ENCODE measurements at places on chromosomes 16 and 17.

DNA sequence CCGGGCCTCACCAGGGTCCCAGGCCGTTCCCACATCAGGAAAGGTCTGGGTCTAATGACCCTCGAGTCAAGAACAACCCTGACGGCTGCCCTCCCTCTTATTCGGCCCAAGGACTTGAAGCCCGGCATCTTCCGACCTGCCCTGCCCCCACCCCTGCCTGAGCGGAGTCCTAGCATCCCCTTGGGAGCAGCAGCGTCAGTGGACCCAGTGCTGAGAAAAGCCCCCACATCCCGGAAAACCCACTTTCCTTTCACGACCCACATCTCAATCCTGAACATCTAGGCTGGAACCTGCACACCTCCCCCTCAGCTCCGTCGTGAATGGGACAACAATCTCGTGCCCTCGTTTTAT lies 769 bp downstream of the TMEM88 start:
- DNase-seq = peak; percentile 53

DNA sequence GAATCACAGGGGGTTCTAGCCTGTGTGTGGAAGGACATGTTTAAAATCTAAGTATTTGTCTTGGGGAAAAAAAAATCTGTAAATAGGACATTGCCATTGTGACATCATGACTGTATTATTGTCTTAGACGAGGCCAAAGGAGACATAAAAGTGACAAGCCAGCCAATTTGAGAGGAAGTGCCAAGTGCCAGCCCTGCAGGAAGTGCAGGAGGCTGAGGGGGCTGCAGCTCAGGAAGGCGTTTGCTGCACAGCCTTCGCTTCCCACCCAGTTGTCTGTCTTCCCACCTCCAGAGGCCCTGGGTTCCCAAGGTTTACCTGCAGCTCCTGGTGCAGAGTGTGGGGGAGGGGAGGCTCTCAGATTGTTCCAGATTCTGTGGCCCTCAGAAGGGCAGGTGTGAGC lies 1.3 kb downstream of the ADCY7 start:
- DNase-seq = peak; percentile 51

DNA sequence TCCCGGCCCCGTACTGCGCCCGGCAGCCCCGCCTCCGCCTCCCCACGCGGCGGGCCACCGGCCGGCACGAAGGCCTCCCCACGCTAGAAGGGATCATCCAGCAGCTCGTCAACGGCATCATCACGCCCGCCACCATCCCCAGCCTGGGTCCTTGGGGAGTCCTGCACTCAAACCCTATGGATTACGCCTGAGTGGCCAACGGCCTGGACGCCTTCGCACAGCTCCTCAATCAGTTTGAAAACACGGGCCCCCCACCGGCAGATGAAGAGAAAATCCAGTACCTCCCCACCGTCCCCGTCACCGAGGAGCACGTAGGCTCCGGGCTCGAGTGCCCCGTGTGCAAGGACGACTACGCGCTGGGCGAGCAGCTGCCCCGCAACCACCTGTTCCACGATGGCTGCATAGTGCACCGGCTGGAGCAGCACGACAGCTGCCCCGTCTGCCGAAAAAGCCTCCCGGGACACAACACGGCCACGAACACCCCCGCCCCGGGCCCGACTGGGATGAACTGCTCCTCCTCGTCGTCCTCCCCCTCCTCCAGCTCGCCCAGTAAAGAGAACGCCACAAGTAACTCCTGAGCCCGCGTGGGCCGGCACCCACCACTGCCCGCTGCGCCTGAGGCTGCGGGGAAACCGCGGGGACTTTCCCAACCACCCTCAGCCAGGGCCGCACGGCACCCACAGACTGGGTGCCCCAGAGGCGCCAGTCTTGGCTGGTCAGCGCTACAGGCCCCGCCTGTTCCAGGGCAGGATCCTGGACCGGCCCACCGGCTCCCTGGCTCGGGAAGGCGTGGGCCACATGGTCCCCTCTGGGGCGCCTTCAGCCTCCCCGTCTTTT lies 39.0 kb upstream of the AKAP1 start:
- DNase-seq = peak; percentile 56

- no peak for DNase-seq
These were observed 40.5 kb downstream of the ABCC12 start for GRCh38 chr16:48115299-48115698.

DNA sequence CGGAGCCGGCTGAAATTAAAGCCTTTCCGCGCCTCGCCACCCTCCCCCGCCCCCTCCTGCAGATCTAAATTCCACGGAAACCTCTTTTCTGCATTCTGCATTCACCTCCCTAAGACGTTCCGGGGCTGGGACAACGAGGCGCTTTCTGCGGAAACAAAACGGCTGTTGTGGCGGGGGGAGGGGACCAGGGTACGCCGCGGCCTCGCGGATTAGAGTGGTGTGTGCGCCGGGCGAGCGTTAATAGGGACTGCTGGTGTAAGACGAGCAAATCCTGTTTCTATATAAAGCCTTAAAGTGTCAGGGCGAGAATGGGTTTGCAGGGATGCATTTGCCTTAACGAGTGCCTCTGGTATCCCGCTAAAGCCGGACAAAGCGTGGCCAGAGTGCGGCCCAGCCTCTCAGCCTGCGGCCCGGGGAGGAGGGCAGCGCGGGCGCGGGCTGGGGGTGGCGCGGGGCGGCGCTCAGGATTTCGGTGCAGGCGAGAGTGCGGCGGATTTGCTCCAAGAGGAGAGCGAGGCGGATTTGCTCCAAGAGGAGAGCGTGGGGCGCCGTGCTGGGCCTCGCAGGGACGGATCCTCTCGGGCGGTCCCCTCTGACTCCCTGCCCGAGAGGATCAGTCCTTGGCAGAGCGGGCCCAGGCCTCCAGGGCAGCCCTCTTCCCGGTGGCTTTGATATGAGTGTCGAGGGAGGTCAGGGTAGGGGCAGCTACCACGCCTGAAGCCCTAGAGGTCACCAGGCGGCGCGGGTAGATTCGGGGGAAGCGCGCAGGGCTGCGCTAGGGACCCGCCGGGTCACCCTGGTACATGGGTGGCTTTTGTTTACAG lies 5.1 kb downstream of the BAHCC1 start:
- peak; percentile 88 for DNase-seq

DNA sequence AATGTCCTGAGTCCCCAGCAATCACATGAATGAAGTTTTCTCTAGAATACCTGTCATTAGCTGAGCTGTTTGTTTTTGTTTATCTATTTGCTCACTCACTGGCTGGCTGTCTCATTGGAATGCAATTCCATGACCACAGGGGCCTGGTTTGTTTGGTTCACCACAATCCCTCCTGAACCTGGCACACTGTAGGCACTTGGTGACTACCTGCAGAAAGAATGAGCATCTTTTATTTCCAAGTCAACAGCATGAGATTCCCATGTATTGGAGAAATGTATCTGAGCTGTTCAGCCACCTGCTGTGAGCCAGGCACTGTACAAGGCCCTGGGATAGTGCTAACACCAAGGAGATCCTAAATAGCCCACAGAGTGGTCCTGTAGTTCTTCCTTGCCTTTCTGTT lies 345.1 kb downstream of the XYLT1 start:
- no peak for DNase-seq

- DNase-seq = no peak
These were observed 639.1 kb downstream of the MAF start for GRCh38 chr16:78961464-78961863.

DNA sequence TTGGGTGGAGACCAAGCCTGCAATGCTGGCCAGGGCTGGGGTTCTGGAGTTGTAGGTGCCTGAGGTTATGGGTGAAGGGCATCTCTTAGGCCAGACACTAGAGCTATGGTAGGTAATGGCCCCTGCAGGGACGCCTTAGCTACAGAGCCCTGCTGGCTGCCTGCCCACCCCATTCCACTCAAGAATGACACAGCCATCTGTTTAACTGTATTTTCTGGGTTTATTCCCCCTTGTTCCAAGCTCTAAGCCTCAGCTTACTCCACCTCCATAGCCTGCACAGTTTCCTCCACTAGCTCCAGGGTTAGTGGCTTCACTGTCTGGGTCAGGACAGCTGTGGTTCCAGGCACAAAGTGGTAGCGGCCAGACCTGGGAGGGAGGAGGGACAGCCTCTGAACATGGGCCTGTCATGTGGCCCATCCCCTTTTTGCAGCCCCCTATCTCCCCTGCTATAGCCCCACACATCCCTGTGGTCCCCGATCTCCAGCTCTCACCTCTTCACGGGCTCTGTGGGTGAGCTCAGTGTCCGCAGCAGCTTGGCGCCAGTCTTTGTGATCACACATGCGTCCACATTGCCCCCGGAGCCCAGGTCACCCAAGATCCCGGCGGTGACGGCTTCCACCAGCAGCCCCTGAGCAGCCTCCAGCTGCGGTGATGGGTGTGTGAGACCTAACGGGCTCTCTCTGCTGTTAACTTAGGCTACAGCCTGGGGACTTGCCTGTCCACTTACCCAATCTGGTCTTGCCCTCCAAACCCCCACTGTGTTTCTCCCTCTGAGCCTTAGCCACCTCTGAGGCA lies 2.1 kb downstream of the PSMB10 start:
- DNase-seq = peak; percentile 72

GRCh38 chr16:2585651-2586081 lies 47.8 kb downstream of the PDPK1 start:
- peak; percentile 49 for DNase-seq

- peak; percentile 46 for DNase-seq
These were observed 5.5 kb upstream of the MAF start for GRCh38 chr16:79605999-79606398.

GRCh38 chr16:89290887-89291286 lies 73.4 kb downstream of the ZNF778 start:
- peak; percentile 98 for DNase-seq

GRCh38 chr17:79622776-79623175 lies 11.9 kb upstream of the RBFOX3 start:
- DNase-seq = no peak

GRCh38 chr17:63881935-63882601 lies at the start of gene GH2:
Gene GH2, minus strand, starts transcription at chr17:63881944. Its CDS starts 143 bp downstream, at chr17:63881801.
- DNase-seq = peak; percentile 91

DNA sequence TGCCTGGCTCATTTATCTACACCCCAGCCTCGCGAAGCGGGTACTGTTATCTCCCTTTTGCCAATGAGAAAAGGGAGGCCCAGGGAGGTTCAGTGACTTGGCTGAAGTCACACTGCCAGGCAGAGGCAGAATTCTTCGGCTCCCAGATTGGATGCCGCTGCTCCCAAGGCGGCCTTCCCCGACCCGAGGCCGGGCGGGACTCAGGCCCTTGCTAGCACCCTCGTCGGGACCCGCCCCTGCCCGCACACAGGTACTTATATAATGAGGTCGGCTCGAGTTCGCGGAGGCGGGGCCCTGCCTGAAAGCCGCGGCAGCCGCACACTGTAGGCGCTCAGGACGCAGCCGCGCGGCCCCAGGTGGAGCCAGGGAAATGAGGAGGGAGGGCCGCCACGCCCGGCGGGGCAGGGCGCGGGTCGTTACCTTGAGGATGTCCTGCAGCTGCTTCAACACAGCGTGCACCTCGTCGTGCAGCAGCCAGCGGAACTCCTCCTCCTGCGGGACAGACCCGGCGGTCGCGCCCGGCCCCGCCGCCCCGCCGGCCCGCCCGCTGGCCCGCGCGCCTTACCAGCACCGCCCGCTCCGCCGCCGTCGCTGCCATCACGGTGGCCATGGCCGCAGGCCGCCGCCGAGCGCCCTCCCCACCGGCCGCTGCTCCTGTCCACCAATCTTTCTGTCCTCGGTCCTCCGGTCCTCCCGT lies at the start of gene ROGDI:
Gene ROGDI, minus strand, starts transcription at position 672 of the 697 bp plus-strand sequence. Its CDS starts 62 bp downstream, at position 610.
- DNase-seq = peak; percentile 96

- DNase-seq = peak; percentile 89
These were observed 829 bp downstream of the PITPNM3 start for GRCh38 chr17:6555331-6556120.

GRCh38 chr16:62283-62967 lies 8.8 kb downstream of the SNRNP25 start:
- no peak for DNase-seq

- DNase-seq = peak; percentile 100
These were observed 96.3 kb downstream of the RAB11FIP4 start for GRCh38 chr17:31487648-31488263.

- no peak for DNase-seq
These were observed 192.3 kb upstream of the FOXF1 start for GRCh38 chr16:86317813-86318650.

GRCh38 chr16:75074920-75075687 lies 41.5 kb downstream of the LDHD start:
- DNase-seq = no peak

GRCh38 chr17:69715656-69716055 lies 301.2 kb downstream of the MAP2K6 start:
- DNase-seq = no peak

- no peak for DNase-seq
These were observed 14.1 kb downstream of the AKAP1 start for GRCh38 chr17:57099165-57099564.

GRCh38 chr17:81962499-81963441 lies 1.8 kb upstream of the NOTUM start:
- peak; percentile 70 for DNase-seq

- DNase-seq = no peak
These were observed 1.1 kb downstream of the DCUN1D3 start for GRCh38 chr16:20899071-20899470.

DNA sequence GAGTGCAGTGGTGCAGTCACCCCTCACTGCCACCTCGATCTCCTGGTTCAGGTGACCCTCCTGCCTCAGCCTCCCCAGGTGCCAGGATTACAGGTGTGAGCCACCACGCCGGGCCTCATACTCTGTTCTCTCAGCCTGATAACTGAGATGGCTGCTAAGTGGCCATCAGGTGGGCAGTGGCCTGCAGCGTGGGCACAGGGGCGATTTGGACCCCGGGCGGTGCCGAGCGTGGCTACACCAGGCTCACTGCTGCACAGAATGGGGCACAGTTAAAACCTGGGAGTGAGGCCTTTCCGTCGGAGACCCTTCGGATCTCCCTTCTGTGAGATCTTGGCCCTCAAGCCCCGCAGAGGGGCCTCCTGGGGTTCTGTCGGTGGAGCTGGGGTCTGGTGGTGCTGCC lies 11.5 kb downstream of the CACNA1H start:
- peak; percentile 70 for DNase-seq

DNA sequence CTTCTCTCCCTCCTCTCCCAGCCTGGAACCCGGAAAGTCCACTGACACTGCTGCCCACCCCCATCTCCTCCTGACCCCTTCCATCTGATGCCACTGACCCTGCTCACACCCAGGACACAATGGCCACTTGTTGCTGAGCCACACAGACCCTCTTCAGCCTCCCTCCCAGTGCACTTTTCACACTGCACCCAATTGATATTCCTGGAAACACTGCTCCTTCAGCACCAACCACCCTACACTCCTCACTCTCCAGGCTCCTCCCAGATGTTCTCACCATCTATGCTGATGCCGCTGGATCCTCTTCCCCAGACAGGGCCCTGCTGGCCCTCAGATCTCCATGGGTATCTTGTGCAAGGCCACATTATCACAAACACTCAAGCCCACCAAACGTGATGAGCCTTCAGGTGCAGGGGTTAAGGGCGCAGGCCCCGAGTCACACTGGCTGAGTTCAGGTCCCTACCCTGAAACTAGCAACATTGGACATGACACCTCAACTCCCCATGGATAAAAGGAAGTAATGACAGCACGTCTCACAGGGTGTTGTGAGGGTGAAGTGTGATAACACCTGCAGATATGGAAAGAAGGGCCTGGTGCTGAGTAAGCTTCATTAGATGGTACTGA lies 238.1 kb downstream of the ZNF423 start:
- DNase-seq = no peak

DNA sequence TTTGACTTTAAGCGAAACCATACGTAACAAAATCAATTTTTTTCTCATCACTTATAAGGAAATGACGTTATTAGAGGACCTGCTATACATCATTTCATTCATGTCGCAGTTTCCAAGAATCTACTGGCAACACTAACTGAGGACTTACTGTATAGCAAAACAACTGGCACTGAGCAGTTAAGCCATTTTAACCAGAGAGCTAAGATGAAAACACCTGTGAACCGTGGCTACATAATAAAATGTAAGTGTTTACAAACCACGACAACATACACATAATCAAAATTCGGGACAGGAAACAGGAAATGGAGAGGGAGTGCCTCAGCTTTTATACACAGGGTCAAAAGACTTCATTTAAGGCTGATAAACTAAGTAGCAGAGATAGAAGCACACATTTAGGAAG lies 29.5 kb downstream of the METTL16 start:
- no peak for DNase-seq

- no peak for DNase-seq
These were observed 126.3 kb downstream of the BANP start for GRCh38 chr16:88077328-88078108.

All from H7 (cell line).